ENCODE measurements at places on chromosomes 5 and 9. TPM values are rescaled to one million over a fixed set of nuclear protein-coding genes. Genes with fewer than 3 reads are reported as not detected.

The CAVIN4 gene
- 0.06 TPM for polyA plus RNA-seq

The CCL28 gene
- 18.3 TPM for polyA plus RNA-seq

GRCh38 chr5:73823508-73823925, 197.5 kb downstream of the ARHGEF28 start:
- DNase-seq: no peak

The CCDC192 gene
- not detected for polyA plus RNA-seq

DNA sequence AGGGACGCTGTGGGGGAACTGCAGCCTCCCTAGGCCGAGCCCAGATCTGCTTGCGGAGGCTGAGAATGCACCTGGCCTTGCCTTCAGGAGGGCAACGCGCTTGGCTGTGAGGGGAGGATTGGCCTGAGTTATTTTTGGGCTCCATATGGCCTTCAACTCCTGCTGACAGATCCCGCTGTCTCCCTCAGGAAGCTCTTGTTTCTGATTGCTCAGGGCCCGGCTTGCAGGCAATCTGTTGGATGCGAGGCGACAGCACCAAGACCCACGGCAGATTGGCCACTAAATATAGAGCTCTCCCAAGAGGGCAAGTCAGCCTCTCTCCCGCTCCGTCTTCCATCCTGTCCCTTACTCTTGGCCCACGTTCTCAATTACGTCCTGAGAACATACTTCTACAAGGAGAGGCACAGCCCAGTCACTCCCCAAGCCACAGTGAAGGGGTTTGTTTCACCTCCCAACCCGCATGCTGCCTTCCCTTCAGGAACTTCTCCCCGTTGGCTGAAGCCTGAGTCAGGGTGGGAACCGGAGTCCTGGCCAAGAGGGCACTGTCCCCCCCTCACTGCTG, 53.6 kb downstream of the RASGEF1C start:
- peak; percentile 40 for DNase-seq

The SPINK13 gene
- not detected for polyA plus RNA-seq

GRCh38 chr9:77933019-77933418, 98.6 kb downstream of the GNAQ start:
- DNase-seq: no peak

The TRIM36 gene
- polyA plus RNA-seq: 5.0 TPM

GRCh38 chr5:172502969-172503368, 48.6 kb upstream of the SH3PXD2B start:
- DNase-seq: peak; percentile 45

The CER1 gene
- not detected for polyA plus RNA-seq

The SLC6A3 gene
- 0.06 TPM for polyA plus RNA-seq

The TLX3 gene
- not detected for polyA plus RNA-seq

- no peak for DNase-seq
Measured at GRCh38 chr5:131324303-131324702, 60.5 kb downstream of the CDC42SE2 start.

GRCh38 chr5:9207817-9208418, 338.0 kb downstream of the SEMA5A start:
- no peak for DNase-seq

The HMCN2 gene
- polyA plus RNA-seq: 44.0 TPM

DNA sequence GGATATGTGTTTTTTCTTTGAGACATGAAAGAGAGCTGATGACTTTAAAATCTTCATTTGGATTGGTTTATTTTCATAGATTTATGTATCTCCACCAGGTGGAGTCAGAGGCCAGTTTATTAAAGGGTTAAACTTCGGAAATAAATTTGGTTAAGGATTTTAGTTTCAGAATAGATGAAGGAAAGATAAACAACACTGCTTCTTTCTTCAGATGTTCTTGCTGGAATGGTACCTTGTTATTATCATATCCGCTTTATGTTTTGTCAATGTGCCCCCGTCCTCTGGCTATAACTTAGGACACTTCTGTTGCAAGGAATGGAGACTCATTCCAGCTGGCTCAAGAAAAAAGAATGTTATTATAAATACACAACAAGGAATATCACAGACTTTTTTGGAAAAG, 81.2 kb downstream of the ALDH1A1 start:
- DNase-seq: no peak

The SLC30A5 gene
- 23.5 TPM for polyA plus RNA-seq

DNA sequence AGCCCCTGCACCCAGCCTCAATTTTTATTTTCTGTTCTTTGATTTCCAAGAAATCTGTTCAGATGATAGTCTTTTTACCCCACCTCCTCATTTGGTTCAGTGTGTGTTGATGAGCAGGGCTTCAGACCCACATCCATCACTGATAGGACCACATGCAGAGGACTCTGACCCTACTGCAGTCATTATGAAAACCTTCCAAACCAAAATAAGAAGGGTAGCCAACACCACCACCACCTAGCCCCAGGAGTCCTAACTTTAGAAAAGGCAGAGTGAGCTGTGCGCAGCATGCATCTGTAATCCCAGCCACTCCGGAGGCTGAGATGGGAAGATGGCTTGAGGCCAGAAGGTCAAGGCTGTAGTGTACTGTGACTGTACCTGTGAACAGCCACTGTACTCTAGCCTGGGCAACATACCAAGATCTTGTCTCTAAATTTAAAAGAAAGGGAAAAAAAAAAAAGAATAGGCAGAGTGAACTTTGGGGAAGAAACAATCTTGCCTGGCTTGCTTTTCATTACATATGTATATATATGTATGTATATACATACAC, 13.0 kb downstream of the CDKN2AIPNL start:
- DNase-seq: no peak

- no peak for DNase-seq
Measured at GRCh38 chr9:124576751-124577150, 69.6 kb upstream of the NR5A1 start.

GRCh38 chr5:157582731-157583620, 7.4 kb upstream of the ADAM19 start:
- no peak for DNase-seq

The FBLL1 gene
- 0.57 TPM for polyA plus RNA-seq

The OR13C5 gene
- not detected for polyA plus RNA-seq

DNA sequence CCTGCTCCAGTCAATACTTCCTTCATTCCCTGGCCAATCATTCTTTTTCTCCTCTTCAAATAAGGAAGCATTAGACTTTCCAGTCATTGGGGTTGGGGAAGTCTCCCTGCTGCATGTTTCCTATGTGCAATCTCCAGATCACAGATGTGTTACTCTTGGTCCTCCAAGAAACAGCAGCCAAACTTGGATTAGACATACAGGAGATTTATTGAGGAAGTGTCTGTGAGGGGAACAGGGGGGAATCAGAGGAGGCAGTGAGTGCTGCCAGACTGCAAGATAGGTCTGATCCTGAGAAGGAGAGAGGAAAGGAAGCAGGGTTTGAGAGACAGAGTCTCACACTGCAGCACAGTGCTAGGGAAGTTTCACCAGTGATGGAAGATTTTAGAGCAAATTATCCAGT, 40.6 kb upstream of the SLIT3 start:
- DNase-seq: no peak

DNA sequence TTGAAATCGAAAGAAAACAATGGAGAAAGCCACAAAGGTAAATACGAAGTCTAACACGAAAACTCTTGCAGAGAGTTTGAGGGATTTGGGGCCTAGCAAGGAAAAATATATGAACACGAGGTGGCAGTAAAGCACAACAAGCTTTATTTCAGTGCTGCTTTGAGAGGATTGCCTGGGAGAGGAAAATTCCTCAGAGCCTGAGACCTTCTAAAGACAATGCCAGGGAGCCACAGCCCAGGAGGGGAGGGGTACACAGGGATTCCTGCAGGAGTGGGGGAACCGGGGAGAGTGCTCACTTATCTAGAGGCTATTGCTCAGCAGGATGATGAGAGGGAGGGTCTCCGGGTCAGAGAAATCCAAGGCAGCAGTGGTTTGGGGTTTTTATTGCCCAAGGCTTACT, 134.9 kb upstream of the ADCY2 start:
- no peak for DNase-seq

GRCh38 chr9:135471791-135472640, 7.6 kb upstream of the PPP1R26 start:
- no peak for DNase-seq

The YIPF5 gene
- 16.8 TPM for polyA plus RNA-seq

DNA sequence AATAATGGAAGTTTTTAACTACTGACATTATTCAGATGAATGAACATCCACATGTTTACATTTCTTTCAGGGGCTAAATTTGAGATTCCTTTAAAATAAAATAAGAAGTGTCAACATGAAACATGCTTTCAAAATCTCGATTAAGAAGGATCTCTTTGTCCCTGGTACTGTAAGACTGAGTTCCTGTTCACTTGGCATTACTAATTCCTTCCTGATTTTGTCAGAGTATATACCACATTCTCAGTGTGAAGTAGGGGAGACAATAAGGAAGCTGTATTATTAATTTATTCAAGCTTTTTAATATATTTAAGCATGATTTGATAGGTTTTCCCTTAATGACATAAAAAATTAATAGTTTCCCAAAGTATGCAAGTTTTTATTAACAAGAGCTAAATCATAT, 81.5 kb upstream of the GRHPR start:
- DNase-seq: no peak

GRCh38 chr5:124303366-124303765, 443.1 kb downstream of the ZNF608 start:
- DNase-seq: no peak

DNA sequence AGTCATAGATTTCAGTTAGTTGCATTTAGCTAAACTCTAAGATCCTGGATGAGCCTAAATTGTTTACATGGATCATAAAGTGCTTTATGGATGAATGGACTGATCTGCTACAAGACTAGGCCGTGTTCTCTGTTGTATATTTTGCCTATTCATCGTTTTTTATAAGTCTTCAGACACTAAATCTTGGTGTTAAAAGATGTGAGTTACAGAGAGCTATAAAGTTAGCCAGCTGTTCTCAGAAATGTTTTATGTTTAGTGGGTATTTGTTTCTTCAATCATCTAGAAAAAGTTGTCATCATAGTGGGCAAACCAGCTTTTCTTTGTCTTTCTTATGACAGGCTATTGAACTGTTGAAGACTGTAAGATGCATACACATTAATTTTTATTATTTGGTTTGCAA, 585.8 kb upstream of the SEMA6A start:
- DNase-seq: no peak

DNA sequence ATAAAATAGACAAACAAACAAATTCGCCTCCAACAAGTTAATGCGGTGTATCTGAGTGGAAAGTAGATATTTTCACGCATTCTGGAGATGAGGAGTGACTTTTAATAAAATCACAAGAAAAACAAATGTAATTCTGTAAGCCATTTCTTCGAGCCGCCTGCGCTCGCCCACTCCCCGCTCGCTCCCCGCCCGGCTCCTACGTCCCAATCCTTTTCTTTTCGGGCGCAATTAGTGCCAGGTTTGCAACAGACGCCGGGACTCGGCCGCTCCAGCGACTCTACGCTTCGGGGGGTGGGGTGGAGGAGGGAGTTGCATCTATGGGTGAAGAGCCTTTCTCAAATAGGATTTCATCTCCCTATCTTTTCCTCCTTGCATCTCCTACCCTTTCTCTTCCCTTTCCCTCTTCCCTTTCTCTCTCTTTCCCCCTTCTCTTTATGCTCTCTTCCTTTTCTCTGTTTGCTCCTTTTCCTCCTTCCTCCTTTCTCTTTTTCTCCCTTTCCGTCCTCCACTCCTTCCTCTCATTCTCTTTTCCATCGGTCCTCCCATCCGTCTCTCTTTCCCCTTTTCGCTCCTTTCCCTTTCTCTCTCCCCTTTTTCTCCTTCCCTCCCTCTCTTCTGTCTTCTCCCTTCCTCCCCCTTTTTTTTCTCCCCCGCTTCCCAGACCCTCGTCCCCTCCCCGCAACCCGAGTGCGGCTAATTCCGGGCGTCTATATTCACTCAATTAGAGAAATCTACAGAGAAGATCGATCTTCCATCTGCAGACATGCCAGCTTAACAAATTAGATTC, 6.1 kb upstream of the OTP start:
- no peak for DNase-seq

The NACC2 gene
- polyA plus RNA-seq: 3.6 TPM

GRCh38 chr9:38287420-38287985, 105.0 kb upstream of the ALDH1B1 start:
- no peak for DNase-seq

DNA sequence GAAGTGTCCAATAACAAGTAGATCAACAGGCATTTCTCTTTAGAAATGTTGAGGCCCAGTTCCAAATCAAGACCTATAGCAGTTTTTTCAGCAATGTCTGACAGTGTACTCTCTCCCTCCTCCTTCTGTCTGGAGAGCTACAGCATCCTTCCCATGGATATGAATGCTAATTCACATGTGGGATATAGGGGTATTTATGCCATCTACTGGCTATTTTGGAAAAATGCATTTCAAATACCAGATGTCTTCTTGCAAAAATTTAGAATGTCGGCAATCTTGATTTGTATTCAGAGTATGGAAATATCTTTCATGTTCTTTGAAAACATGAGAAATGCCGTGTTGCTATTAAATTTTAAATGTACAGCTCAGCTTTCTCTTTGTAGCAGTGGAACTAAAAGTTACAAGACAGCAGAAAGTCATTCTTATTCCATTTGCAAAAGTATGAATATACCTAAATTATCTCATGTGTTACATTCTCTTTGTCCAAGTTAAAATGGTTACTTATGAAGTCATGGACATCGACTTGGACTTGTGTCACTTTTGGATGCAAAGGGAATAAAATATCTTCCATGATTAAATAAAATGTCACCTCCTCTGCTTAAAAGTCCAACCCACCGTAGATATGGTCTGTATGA, 647.8 kb downstream of the TAF11L14 start:
- DNase-seq: no peak

The STK32A gene
- polyA plus RNA-seq: under 0.01 TPM

GRCh38 chr9:120378680-120379079, 201.3 kb downstream of the CDK5RAP2 start:
- peak; percentile 10 for DNase-seq

DNA sequence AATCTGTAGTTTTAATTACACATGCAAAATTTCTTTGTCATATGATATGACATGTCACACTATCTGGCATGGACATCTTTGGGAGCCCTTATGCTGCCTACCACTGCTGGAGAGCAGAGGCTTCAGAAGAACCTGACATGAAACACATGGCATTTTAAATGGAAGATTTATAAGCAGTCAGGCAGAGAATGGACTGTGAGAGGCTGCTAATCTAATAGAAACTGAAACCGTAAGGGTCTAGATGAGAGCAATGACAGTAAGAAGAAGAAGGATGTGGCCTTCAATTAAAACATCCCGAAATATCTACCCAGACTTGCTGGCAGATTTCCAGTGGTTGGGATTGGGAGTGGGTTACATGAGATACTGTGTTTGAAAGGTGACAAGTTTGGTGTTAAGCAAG, 149.8 kb downstream of the MACIR start:
- no peak for DNase-seq

DNA sequence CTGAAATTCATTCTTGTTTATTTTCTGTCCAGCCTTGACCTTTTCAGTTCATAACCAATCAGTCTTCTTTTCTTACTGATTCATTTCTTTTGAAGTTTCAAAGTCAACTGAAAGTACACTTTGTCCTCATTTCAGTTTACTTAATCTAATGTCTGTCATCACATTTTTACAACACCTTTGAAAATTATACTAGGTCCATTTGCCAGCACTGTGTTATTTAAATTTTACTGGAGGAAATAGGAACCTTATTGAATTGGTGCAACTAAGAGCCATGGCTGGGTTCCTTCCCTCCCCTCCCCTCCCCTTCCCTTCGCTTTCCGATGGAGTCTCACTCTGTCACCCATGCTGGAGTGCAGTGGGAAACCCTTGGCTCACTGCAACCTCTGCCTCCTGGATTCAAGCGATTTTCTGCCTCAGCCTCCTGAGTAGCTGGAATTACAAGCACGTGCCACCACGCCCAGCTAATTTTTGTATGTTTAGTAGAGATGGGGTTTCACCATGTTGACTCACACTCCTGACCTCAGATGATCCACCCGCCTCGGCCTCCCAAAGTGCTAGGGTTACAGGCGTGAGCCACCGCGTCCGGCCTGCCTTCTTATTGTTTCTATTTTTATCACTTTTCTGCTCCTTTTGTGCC, 6.3 kb downstream of the RMI1 start:
- DNase-seq: no peak

GRCh38 chr5:108201721-108202120, 180.2 kb downstream of the FBXL17 start:
- no peak for DNase-seq

The AJM1 gene
- polyA plus RNA-seq: 6.7 TPM
